ENCODE measurements at places on chromosomes 12 and 14.

DNA sequence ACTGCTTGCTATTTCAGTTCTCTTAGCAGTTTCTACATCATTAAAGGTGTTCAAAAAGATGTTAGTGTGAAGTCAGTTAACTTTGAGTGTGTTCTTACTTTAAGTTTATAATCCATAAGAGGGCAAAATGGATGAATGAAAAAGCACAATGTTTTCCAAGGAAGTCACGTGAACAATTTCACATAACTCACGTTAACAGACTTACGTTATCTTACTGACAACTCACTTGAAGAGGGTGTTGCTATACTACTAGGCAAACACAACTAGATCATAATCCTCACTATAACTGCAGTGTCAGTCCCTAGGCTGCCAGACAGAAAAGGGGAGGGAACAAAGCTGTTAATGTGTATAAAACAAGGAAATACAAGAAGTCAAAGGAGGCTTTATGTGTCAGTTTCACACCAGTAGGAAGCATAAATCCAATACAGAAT lies 6.4 kb downstream of the SLC2A13 start:
- DNase-seq = no peak

DNA sequence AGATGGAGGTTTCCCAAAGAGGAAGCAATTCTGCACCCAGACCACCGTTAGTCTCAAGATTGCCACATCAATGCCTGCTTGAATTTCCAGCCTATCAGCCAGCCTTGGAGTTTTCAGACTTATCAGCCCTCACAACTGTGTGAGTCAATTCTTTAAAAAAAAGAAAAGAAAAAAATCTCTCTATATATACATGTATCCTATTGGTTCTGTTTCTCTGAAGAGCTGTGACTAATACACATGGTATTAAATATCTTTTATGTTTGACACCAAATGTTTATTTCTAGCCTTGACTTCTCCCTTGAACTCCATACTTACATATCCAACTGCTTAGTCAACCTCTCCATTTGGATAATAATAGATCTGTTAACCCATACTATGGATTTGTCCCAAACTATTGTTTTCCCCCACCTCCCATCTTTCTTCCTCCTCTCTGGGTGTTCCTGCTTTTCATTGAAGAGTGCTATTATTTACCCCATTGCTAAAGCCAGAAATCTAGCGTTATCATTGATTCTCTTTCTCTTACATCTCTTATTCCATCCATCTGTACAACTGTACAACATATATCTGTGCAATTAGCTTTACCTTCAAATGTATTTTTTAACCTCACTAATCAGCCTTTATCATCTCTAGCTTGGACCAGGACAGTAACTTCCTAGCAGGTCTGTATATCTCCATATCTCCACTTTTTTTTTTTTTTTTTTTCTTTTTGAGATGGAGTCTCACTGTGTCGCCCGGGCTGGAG lies 22.7 kb upstream of the EID3 start:
- no peak for DNase-seq

DNA sequence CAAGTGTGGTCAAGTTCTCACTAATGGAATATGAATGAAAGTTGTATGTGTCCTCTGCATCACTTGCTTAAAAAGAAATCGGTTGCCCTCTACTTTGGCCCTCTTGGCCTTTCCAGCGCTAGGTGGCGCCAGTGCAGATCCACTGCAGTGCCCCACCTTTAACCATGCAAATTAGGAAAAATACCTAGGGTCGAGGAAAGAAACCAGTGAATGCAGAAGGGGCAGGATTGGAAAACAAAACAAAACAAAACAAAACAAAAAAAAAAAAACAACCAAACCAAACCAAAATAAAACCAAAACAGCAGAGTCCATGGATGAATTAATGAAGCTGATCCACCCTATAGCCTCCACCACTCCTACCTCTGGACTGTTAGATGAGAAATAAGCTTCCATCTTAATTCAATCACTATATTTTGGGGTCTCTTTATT lies 12.9 kb upstream of the NEMF start:
- DNase-seq = peak; percentile 68

- DNase-seq = no peak
Measured at GRCh38 chr14:71400871-71401321, 493.6 kb downstream of the PCNX1 start.

- DNase-seq = no peak
Measured at GRCh38 chr14:52974406-52974805, 23.6 kb upstream of the FERMT2 start.

DNA sequence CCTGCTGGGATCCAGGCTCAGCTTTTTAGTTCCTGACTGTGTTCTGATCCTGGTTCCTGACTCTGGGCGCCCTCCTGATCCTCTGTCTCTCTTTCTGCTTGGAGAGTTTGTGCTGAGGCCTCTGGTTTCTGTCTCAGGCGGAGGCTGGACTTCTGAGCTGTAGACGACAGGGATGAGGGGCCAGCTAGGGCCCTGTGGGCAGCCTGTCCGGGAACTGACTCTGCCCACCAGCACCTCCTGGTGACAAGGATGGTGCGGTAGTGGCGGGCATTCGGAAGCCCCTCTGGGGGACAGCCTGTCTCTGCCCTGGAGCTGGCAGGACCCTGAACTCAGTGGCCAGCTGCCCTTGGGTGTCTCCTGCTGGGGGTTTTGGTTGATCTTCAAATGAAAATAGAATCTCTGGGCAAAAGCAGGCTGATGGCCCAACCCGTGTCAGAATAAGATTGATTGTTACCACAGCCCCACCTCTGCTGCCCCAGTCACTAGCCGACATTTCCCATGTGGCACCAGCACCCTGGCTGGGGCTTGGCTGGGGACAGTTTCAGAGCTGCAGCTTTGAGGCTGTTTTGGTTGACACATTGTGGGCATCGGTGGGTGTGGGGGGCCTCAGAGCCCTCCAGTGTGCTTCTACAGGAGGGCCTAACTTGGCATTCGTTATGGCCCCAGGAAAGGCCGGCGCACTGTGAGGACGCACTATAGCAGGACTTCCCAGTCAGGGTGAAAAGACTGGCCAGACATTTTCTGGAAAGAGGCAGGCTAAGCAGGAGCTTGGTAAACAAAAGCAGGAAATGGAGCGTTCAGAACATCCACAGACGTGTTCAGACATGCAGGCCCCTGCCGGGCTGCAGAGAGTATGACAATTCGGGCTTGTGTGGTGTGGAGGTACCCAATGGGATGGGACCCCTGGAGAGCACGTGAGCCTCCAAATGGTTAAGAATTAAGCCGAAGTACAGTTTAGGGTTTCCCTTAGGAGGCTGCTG lies 16.2 kb downstream of the KRT80 start:
- no peak for DNase-seq

- no peak for DNase-seq
Measured at GRCh38 chr12:68481181-68481941, 129.3 kb upstream of the RAP1B start.

GRCh38 chr14:34479694-34480093 lies 17.7 kb upstream of the SPTSSA start:
- DNase-seq = no peak

- DNase-seq = no peak
Measured at GRCh38 chr12:43214166-43214565, 337.8 kb downstream of the ADAMTS20 start.

- DNase-seq = no peak
Measured at GRCh38 chr14:67623114-67623513, 3.4 kb downstream of the ARG2 start.

DNA sequence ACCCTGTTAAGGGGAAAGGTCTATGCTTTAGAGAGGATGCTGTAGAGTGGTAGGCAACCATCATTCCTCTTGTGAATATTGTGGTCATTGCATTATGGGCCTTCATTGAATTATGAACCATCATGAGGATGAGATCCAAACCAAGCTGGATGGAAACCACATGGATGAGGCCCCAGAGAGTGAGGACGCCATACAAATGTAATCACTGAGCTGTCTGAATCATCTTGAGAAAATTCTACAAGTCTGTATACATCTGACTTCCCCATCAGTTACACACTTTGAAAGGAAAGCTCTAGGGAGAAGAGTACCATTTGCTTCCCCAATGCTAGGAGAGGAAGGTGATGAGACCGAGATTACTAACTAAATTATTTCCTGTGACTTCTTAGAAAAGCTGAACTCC lies 172.9 kb downstream of the CACNA1C start:
- DNase-seq = no peak

DNA sequence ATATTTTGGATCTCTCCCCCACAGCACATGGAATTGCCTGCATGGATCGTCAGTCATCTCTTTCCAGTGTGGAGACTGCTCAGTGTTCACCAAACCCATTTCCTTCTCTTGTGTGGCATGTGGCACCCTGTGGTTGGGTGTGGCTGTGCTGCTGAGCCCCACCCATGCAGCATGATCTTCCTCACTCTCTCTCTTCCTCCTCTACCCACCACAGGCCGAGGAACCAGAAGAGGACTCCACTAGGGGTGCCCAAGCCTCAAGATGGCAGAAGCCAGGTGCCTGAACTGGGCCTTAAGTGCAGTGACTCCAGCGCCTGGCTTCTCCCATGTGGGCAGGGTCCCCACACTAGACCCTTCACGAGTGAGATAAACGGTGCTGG lies 66.8 kb upstream of the GPR68 start:
- DNase-seq = no peak

- DNase-seq = no peak
Measured at GRCh38 chr14:78488938-78489337, 318.8 kb downstream of the NRXN3 start.

GRCh38 chr12:13745111-13745860 lies 236.1 kb downstream of the GRIN2B start:
- no peak for DNase-seq

- no peak for DNase-seq
Measured at GRCh38 chr12:130486146-130486435, 148.4 kb downstream of the PIWIL1 start.

GRCh38 chr12:105935106-105935505 lies 203.6 kb downstream of the NUAK1 start:
- DNase-seq = no peak

- DNase-seq = no peak
Measured at GRCh38 chr12:104433061-104433460, 23.7 kb upstream of the CHST11 start.

GRCh38 chr12:28360253-28360652 lies 170.0 kb downstream of the CCDC91 start:
- DNase-seq = no peak

DNA sequence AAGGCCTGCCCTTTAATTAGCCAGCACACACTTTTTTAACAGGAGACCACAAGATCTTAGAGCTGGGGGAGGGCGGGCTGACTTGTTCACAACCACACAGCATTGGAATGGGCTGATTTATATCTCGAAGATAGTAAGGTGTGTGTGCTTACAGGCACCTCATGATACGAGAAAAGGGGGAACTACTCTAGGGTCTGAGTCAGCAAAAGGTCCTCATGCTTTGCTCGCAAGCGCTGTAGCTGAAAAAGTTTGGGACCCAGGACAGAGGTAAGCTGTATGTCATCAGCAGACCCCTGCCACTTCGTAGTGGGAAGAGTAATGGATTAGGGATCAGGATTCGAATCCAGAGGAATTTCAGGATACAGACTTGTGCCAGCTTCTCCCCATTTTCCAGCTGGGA lies 88.9 kb upstream of the RBM19 start:
- DNase-seq = no peak

DNA sequence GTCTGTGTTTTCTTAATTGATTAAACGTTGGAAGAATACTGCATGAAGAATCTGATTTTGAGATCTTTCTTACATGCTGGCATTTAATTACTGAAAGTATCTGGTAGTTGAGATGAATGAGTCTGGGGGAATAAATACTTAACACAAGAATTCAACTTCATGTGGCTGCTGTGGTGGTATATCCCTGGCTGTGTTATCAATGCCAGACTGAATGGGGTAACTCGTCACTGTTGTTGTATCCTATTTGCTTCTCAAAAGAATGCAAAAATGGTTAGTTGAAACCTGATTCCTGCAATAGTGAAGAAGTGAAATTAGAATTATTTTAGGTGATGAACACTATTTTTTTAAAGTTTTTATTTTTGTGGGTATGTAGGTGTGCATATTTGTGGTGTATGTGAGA lies 72.5 kb downstream of the HMGA2 start:
- DNase-seq = no peak

DNA sequence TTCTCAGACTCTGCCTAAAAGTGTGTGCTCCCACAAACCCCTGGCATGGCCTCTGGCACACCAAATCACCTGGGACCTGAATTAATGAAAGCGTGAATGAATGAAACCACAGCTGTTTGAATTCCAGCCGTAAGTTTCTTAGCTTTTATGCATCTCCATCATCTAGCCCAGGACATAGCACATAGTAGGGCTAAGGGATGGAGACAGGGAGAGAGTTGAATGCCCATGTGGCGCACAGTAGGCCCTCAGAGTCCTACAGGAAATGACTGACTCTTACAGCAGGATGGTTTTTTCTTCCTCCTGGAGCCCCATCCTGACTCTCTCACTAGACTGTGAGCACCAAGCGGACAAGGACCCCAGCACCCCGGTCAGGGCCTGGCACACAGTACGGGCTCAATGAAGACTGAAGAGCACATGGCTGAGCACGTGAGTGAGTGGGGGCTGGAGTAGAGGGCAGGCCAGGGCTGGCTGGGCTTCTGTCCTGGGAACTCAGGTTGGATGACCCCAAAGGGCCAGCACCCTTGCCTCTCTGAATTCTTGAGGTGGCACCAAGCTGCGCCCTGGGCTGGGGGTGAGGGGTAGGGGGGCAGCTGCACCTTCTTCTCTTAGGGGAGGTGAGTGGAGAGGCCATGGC lies 351.3 kb downstream of the MED13L start:
- no peak for DNase-seq

GRCh38 chr12:1501695-1502378 lies 92.5 kb downstream of the FBXL14 start:
- no peak for DNase-seq

DNA sequence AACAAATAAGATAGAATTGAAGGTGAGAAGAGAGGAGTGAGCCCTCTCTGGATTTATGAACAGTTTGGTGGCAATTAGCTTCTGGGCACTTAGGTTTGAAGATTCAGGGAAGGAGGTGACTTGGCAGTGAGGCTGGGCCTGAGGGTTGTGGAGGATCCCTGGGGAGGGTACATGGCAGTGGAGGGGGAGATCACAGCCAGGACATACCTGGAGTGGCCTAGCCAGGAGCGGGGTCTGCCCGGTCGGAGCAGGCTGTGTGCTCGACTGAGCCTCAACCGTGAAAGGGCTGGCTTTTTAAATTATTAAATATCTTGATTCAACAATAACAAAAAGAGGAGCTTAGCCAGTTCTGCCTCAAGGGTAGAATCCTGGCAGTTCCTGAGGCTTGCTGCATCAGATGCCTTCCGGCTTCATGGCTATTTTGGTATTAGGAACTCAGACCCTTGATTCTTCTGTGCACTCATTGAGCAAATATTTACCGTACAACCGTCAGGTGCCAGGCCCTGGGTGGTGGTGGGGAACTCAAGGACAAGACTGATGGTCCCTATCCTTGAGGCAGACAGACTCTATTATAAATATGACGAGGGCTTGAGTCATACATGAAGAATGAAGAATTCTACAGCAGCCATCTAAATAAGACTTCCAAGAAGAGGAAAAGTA lies 73.4 kb downstream of the SPTB start:
- no peak for DNase-seq

DNA sequence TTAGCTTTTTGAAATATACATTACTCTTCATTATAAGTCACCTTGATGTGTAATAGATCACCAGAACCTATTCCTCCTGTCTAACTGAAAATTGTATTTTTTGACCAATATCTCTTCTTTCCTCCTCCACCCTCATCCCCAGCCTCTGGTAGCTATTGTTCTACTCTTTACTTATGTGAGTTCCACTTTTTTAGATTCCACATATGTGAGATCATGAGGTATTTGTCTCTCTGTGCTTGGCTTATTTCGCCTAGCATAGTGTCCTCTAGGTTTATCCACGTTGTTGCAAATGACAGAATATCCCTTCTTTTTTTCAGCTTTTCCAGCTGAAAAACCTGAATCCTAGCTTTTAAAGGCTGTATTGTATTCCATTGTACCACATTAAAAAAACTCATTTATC lies 82.1 kb downstream of the MIPOL1 start:
- DNase-seq = no peak
